NCI-H187 (cell line): ENCODE measurements at places on chromosomes 12 and 14.

- no peak for DNase-seq
Observed at GRCh38 chr12:87815771-87816585, 213.2 kb downstream of the C12orf50 start.

GRCh38 chr12:122859303-122860039 lies 24.2 kb downstream of the HIP1R start:
- no peak for DNase-seq

GRCh38 chr14:54396183-54396492 lies 669 bp upstream of the CDKN3 start:
- no peak for DNase-seq

DNA sequence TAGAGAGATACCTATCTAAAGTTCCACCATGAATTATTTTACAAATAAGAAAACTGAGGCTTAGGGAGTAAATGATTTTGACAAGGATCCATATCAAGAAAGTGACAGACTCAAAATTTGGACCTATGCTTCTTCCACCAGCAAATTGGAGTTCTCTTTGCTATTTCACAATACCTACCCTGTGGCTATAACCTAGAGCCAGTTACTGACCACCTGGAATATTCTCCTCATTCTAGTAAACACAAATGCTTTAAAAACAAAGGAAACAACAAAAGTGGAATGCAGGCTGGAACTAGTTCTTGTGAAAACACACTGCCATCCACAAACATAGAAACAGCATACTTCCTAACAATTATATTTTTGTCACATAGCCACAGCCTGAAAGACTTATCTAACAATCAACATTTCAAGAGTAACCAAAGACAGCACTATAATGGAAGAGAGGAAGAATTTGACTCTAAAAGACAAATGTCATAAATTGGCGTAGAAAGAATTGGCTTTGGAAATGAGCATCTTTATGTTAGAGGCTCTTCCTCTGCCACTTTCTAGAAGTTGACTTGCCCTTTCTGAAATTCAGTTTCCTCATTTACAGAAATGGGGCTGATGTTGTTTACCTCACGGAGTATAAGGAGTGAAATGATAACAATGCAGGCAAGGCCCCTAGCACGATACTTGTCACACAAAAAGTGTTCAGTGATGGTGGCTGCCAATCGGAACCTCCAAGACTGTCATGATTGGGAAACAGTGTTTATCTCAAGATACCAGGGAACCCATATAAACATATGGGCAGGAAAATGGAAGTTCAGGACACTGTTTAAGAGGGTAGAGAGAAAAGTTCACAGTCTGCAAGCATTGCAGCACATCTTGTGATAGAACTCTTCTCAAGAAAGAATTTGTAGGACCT lies 138.6 kb upstream of the LGR5 start:
- no peak for DNase-seq

GRCh38 chr12:95396849-95397468 lies 77.0 kb upstream of the METAP2 start:
- no peak for DNase-seq

- no peak for DNase-seq
Observed at GRCh38 chr12:51351913-51352532, 5.5 kb upstream of the CELA1 start.

DNA sequence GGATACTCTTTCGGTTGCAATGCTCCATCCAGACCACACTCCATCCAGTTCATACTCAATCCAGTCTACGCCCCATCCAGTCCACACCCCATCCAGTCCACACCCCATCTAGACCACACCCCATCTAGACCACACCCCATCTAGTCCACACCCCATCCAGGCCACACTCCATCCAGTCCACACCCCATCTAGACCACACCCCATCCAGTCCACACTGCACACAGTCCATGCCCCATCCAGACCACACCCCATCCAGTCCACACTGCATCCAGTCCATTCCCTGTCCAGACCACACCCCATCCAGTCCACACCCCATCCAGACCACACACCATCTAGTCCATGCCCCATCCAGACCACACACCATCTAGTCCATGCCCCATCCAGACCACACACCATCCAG lies 116.0 kb upstream of the RTL1 start:
- no peak for DNase-seq

- no peak for DNase-seq
Observed at GRCh38 chr14:71267007-71267513, 359.8 kb downstream of the PCNX1 start.

DNA sequence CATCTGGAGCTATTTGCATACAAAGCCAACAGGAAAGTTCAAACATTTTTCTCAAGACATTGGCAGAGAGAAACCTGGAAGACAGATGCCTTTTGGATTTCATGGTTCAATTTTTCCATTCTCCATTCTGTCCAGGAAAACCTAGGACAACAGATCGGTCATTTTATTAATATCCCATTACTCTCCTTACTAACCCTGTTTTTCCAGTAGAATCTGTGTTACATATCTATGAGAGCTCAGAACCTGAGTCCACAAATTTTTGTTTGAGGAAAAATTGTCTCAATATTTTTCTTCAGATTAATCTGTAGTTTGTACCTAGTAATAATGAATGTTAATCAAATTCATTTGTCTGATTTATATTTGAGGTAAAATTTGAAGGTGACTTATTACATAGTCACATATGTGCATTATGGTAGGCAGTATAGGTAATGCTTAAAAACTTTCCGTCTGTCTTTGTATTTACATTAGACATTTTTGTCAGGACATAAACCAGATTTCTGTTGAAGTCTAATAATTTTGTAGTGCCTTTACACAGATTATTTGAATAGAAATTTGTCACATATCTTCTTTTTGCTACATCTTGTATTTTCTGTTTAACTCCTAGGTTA lies 75.3 kb downstream of the CCDC91 start:
- DNase-seq: no peak

DNA sequence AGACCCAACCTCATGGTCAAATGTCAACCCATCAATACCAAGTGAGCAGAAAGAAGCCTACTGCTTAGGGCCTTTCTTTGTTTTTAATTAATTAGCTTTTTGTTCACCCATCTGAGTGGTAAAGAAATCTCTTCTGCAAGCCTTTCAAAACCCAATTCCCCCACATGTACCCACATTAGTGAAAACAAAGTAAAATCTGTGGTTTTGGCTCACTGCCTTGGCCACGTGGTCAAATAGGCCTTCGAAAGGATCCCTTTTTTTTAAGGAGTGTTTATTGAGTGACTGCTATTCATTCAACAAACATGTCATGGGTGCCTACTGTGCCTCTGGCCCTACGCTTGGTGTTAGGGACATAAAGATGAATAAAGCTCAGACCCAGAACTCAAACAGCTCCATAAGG lies 160.1 kb downstream of the NUAK1 start:
- DNase-seq: no peak

GRCh38 chr12:71441836-71442566 lies 2.4 kb downstream of the LGR5 start:
- DNase-seq: no peak

- DNase-seq: no peak
Observed at GRCh38 chr12:79692860-79693577, 2.3 kb upstream of the PAWR start.

DNA sequence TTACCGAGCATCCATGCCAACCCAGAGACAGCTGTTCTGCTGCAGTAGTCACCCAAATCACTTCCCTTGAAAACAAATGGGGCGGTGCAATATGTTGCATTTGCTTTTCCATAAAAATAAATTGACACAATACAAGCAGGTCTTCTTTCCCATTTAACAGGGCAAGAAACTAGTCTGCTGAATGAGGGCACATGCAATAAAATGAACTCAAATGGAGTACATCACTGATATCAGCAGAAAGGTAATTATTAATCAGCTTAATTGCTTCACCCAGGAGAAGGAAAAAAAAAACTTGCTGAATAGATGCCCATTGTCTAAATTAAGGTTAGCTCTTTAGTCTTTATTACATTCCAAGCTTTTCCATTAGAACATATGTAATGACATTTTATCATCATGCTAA lies 175.1 kb upstream of the GZMB start:
- DNase-seq: no peak

- DNase-seq: no peak
Observed at GRCh38 chr12:109545826-109546225, 27.5 kb downstream of the MMAB start.

DNA sequence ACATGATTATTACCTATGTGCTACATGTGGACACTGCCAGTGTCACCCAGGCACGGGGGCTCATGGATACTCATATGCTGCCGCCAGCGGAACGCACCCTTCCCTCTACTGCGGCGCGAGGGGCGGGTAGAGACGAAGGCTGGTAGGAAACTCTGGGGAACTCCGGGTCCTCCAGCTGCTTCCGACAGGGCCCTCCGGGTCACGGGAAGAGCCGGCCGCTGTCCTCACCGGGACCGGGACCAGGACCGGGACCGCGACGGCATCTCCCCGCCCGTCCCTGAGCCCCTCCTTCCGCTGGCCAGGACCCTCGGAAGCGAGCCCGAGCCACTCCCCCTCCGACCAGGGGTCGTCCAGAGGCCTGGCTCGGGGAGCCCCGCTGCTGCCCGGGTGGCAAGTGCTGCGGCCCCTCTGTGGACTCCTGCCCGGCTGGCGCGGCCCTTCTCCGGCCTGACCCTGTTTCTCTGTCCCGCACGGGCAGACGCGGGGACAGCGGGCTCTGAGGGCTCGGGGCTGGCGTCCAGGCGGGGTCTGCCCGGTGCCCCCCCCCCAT lies 209.6 kb downstream of the ADGRD1 start:
- DNase-seq: no peak

- no peak for DNase-seq
Observed at GRCh38 chr12:107027636-107028053, 40.7 kb upstream of the MTERF2 start.

- DNase-seq: no peak
Observed at GRCh38 chr12:4223273-4223845, 50.2 kb upstream of the CCND2 start.

DNA sequence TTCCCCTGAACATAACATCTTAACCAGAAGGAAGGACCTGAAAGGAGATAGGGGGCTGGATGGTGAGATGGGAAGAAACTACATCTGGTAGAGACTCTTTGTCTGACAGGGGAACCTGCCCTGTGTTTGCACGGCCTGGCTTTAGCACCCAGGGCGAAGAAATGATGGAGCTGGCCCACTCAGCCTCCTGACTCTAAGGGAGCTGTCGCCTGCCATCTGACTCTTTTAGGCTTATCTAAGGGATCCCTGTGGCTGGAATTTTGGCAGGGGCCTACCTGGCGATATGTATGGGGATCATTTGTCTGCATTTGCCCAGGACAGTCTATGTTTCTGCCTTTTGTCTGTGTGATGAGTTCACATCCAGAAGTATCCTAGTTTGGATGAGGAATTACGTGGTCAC lies 15.6 kb upstream of the CACNA2D4 start:
- DNase-seq: no peak

DNA sequence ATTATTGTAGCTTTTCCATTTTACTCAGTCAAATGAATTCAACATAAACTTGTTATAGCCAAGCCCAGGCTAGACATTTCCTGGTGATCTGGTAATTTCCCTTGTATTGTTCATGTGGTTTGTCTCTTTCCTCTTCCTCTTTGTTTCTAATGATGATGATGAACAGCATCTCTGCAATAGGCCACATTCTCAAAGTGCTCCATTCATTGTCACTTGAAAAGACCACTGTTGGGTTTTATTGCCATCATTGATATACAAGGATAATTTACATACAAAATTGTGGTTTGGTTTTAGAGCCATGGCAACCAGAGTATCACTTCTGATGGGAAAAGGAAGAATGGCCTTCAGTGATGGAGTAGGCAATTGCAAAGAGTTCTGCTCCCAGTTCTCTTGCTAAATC lies 379.3 kb downstream of the RGS6 start:
- no peak for DNase-seq

GRCh38 chr12:14846876-14847580 lies 3.7 kb upstream of the ART4 start:
- DNase-seq: no peak

DNA sequence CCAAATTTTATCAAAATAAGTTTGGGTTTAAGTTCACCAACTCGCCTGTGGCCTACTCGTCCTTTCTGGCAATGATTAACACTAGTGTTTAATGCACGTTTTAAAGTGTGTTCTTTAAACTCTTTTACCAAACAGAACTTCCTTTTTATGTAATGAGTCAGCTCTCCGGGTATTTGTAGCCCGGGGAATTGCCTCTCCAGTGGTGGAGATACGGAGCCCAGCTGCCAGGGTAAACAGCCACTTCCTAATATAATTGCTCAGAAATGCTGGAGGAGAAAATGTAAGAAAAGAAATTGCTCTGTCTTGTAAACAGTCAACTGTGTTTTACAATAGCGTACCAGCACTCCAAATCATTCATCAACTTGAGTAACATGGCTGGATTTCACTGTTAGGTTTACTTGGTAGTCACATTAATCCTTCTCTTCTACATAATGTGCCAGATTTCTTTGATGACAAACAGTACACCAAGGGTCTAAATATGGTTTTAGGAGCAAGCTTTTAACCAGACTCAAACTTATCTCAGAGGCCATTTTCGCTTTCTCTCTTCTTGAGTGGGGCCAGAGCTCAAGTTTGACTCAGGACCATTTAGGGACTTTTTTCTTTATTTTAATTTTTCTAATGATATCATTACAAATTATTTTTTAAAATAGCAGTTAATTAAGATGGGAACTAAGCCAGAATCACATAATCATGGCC lies 101.2 kb upstream of the SLC38A2 start:
- DNase-seq: no peak

- no peak for DNase-seq
Observed at GRCh38 chr14:79786522-79786921, 424.8 kb downstream of the DIO2 start.

- no peak for DNase-seq
Observed at GRCh38 chr12:2842948-2843347, 8.1 kb upstream of the NRIP2 start.

DNA sequence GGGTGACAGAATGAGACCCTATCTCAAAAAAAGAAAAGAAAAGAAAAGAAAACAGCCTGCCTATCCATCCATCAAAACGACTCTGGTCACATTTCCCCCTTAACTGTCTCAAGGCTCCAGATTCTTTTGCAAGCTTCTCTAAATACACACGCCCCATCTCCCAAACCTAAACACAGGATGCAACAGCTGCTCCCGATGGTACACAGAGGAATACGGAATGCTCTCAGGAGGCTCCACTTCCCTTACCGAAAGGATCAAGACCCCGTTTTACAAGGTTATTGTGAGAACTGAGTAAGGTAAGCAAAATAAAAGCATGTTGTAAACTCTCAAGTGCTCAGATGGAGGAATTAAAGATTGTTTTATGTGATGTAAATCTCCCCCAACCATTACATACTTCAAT lies 62.3 kb downstream of the NT5DC3 start:
- DNase-seq: no peak

- no peak for DNase-seq
Observed at GRCh38 chr14:68295316-68295816, 475.8 kb downstream of the RAD51B start.

DNA sequence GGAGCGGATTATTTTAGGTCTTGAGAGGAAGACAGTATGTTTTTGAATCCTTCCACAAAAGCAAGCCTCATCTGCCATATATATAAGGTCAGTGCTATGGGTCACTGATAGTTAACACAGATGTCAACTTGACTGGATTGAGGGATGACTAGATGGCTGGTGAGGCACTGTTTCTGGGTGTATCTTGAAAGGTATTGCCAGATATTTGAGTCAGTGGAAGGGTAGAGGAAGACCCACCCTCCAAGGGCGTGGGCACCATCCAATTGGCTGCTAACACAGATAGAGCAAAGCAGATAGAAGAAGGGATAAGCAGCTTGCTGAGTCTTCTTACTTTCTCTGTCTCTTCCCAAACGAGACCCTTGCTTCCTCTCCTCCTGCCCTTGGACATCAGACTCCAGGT lies 185.0 kb upstream of the BTG1 start:
- DNase-seq: no peak
